ENCODE measurements at places on chromosomes 13 and 19.

DNA sequence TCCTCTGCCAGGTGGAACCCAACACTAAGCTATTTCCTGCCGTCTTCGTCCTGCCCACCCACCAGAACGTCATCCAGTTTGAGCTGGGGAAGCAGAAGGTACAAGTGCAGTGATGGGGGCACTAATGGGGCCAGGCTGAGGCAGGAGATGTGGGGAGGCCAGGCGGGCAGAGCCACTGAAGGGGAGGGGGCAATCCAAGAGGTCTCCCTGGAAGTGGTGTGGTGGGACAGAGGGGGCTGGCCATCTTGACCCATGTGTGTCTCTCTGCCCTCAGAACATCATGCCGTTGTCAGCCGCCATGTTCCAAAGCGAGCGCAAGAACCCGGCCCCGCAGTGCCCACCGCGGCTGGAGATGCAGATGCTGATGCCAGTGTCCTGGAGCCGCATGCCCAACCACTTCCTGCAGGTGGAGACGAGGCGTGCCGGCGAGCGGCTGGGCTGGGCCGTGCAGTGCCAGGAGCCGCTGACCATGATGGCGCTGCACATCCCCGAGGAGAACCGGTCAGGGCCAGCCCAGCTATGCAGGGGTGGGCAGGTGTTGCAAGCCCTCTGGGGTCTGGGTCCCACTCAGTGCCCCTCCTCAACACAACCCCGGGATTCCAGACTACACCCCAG lies 49.6 kb downstream of the RYR1 start:
- no peak for DNase-seq

GRCh38 chr13:102487330-102487729 lies 85.5 kb upstream of the FGF14 start:
- no peak for DNase-seq

DNA sequence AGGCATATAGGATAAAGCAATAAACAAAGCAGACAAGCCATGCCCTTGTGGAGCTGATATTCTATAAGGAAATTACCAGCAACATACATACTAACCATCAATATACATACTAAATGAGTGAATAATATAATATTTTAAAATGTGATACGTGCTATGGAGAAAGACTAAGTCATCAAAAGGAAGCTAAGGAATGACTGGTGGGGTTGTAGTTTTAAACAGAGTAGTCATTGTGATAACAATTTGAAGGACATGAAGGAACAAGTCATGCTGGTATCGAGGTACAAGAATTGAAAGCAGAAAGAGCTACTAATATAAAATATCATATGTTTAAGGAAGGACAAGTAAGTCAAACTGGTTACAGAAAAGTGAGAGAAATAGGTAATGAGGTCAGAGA lies 894.9 kb upstream of the PCDH9 start:
- DNase-seq: no peak

DNA sequence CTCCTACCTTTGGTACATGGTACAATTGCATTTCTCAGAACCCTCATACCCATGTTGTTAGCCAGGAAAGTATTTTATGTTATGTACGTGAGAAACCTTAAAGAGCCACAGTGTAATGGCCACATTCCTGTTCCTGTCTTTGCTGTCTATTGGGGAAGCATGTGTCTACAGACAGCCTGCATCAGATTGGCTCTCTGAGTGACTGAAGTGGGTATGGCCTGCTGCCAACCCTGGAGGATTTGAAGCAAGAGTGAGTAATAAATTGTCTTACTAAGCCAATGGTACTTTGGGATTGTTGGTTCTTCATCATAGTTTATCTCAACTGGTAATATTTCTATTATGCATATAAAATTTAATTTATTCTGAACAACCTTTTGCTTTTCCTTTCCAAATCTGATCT lies 574.1 kb downstream of the LMO7 start:
- no peak for DNase-seq

DNA sequence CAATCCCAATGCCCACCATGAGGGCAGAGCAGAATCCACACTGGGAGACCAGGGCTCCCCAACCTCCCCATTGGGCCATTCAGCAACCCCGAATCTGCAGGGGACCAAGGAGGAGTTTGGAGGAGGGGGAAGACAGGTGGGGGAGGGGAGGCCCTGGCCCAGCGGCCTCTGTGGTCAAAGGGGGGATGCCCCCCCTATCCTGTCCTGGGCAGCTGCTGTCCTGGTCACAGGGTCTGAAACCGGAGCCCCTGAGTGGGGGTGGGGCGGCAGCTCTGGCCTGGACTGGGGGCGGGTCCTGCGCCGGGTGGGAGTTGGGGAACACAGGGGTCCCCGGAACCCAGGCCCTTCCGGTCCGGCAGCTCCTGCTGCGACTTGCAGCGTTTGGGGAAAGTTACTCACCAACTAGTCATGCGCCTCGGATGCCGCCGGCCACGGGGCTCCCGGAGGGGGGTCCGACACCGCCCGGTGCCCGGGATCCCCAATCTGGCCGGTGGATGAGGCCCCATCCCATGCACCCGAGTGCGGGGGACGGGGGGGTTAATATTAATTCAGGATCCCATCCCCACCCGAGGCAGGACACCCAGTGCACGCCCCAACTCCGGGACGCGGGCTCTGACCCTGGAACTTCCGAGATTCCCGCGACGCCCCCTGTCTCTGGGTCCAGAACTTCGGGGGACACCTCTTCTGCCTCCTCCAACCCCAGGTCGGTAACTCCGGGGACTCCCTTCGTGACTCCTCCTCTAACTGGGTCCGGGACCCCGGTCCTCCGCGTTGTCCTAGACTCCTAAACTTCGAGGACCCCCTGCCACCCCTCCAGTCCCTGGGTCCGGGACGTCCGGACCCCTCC lies 872 bp downstream of the HOMER3 start:
- peak; percentile 45 for DNase-seq

- DNase-seq: peak; percentile 50
Observed at GRCh38 chr19:18278521-18279265, 2.7 kb downstream of the JUND start.

All from inflammatory macrophage treated with lipopolysaccharide for 4 hours (primary cell).